ENCODE measurements at places on chromosomes 5 and 9. TPM values are rescaled to one million over a fixed set of nuclear protein-coding genes. Genes with fewer than 3 reads are reported as not detected.
A peak's percentile ranks its signal among the peaks of the same experiment; 100 is the strongest.

GRCh38 chr5:180137401-180138213, 66.0 kb upstream of the RNF130 start:
- DNase-seq, result no peak

DNA sequence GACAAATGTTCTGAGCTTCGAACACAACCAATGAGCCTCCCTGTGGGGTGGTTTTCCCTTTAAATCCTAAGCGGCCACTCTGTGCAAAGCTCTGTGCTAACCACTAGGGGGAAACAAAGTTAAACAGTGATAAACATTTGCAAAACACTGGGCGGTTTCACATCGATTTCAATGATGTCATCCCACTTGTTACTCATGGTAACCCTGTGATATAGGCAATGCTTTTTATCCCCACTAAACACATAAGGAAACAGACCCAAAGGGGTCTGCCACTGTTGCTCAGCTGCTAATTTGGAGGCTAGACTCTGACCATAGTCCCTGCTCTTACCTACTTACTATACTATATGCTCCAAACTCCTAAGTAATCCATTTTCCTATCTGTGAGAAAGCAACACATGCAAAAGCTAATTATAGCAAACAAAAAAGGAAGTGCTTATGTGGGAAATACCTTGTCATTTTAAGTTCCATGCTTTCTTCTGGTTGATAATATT, 57.3 kb downstream of the PTPN3 start:
- DNase-seq, result peak; percentile 57

DNA sequence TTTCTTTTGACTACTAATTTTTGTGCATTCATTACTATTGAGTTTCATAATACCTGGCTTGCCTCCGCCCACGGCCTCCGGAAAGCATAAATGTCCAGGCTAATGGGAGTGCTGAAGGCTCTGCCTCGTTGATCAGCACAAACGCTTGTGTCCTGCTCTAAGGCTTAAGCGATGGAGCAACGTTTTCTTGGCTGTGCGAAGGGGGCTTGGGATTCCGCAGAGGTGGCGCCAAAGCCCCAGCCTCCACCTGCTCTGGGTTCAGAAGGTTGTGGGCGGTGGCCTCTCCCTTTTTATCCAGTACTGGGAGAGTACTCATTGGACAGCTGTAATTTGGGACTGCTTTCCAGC, 19.7 kb downstream of the ANXA2R start:
- no peak for DNase-seq

GRCh38 chr5:82074950-82075349, 103.1 kb downstream of the ATG10 start:
- DNase-seq, result no peak

The FAM221B gene
- total RNA-seq, result 0.26 TPM

The ATP10B gene
- total RNA-seq, result 25.1 TPM

Measured in ureter (tissue), 1 donor.